Left lung (tissue), 14 donors: ENCODE measurements at places on chromosomes 6 and 20. TPM values are rescaled to one million over a fixed set of nuclear protein-coding genes. Genes with fewer than 3 reads are reported as not detected.

DNA sequence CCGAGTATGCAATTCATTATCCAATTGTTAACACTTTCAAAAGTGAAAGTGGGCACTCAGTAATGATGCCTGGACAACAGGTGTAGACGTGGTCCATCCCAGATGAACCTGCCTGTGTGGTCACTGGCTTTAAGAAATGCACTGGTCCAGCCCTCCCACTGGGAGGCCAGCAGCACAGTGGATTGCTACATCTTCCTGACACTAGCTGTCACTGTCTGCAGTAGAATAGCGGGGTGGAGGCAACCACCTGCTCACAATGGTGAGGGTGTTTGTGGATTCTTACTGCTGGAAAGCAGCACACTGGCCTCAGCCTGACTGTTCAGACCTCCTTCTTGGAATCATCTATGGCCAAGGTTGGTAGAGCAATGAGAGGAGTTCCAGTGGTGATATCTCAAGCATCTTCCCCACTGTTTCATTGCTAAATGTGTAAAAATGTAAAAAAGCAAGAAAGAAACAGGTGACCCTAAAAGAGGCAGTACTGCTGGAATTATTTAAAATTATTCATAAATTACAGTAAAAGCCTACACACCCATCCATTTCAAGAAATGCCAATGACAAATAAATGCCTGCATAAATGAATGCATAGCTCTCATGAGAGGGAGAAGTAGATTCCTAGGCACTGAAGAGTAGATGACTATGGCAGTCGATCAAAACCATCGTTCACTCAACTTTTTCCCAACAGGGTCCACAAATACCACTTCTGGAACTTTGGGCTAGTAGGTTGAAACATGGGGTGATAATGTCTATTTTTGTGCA, 228.0 kb upstream of the PLN start:
- DNase-seq = no peak

DNA sequence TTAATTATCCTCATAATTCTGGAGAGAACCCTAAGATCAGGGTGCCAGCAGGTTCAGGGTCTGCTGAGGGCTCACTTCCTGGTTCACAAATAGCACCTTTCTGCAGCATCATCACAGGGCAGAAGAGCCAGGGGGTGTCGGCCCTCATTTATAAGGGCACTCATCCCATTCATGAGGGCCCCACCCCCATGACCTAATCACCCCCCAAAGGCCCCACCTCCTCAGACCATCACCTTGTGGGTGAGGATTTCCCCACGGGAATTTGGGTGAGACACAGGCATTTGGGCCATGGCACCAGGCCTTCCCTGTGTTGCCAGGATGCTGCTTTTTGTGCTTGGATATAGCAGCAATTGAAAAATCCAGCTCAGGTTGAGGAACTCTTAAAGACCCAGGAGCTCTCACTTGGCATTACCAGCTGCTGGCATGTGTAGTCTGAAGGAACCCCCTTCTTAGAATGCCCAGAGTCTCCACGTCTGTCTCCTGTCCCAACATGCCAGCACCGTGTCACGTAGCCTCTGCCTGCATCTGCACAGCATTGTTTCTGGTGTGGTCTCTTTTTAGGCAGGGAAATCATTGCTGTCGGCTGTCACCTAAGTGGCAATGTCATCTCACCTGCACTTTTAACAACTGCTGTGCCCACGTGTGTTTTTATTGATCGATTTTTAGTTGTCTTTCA, 71.5 kb downstream of the RPP40 start:
- no peak for DNase-seq

DNA sequence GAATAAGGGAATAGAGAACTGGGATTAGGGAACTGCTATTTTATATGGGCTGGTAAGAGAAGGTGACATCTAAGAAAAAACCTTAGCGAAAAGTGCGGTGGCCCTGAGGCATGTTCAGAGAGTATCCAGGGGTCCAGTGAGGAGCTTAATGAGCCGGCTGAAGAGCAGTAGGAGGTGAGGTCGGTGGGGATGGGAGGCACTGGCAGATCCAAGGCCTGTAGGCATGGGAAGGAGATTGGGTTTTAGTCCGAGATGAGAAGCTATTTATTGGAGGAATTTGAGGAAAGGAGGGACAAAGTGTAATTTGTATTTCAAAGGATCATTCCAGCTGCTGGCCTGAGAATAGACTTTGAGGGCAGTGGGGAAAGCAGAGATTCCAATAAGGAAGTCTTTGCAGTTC, 123.8 kb downstream of the QKI start:
- DNase-seq = no peak

DNA sequence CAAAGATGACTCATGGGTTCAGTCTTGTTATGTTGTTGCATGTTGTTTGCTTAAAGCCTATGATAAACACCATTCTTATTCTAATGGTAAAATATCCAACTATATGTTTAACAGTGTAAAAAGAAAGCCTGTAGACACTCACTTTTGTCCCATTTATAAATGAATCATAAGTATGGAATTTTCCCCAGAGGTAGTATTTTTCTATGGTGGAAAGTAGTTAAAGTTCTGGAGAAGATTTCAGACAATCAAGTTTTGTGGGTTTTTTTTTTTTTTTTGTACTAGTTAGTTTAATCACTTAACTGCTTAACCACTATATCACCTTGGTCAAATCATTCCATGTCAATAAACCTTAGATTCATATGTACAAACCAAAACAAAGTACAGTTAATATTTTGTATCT, 35.8 kb downstream of the PTCHD4 start:
- DNase-seq = no peak

Gene ID4
- 55.7 TPM for polyA plus RNA-seq
